ENCODE measurements at places on chromosomes 16 and 17.
A peak's percentile ranks its signal among the peaks of the same experiment; 100 is the strongest.

GRCh38 chr17:50482516-50482915, 3.9 kb downstream of the RSAD1 start:
- peak; percentile 83 for DNase-seq

DNA sequence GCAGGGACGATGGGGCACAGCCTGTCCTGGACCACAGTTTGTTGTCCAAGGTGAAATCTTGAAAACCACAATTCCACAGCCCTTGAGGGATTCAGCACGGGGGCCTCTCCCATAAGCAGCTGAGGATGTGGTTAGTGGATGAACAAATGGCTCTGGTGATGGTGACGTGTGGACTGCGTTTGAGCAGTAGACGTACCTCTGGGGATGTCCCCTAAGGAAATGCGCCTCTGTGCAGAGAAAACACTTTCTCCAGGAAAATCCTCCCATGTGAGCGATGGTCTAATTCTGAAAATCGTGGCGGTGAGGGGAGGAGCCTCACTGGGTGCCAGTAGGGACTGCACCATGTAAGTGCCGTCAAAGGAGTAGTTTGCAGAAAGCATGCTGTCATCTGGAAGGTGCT, 2.7 kb upstream of the SEPTIN12 start:
- no peak for DNase-seq

GRCh38 chr17:7586673-7587419, 3.0 kb downstream of the SOX15 start:
- DNase-seq = no peak

DNA sequence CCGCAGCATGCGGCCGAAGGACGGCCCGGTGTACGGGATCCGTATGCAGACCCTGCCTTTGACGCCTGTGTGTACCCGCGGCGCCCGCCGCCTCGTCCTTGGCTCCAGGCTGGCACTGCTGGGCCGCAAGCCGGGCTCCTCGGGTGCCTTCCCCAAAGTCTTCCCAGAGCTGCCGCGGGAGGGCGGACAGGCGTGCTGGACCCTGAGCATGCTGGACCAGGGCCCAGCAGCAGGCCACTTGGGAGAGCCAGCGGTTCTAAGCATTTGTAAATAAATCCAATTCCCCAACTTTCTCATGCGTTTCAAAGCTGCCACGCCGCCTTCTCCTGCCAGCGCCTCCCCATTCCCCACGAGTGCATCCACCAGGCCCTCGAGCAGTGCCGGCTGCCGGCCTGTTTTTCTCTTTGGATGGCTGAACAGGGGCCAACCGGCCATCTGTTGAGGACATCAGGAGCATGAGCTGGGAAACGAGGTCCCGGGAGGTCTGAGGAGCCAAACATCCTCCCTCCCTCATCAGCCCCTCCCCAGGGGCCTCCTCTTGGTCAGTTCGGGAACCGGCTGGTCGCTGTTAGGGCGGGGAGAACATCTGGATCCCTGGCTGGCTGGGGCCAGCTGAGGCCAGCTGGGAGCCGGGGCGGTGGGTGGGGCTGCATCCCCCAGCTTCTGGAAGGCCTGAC, 20.5 kb upstream of the PABPN1L start:
- DNase-seq = peak; percentile 52

GRCh38 chr16:10150906-10151305, 31.3 kb downstream of the GRIN2A start:
- DNase-seq = no peak
